Stimulated activated CD4-positive, alpha-beta T cell treated with anti-CD3 and anti-CD28 coated beads, Interleukin-1b, Interleukin-23, amount 100 ng/mL, for 1 hour (primary cell): ENCODE measurements at places on chromosomes 3 and 15.

- DNase-seq, result no peak
These were observed 16.1 kb upstream of the GCNT3 start for GRCh38 chr15:59595434-59595915.

- DNase-seq, result no peak
These were observed 6.0 kb downstream of the SPATA12 start for GRCh38 chr3:57066471-57066870.

- no peak for DNase-seq
These were observed 507.8 kb downstream of the LPP start for GRCh38 chr3:188661806-188662205.

- DNase-seq, result no peak
These were observed 445.5 kb upstream of the TBL1XR1 start for GRCh38 chr3:177642804-177643125.

DNA sequence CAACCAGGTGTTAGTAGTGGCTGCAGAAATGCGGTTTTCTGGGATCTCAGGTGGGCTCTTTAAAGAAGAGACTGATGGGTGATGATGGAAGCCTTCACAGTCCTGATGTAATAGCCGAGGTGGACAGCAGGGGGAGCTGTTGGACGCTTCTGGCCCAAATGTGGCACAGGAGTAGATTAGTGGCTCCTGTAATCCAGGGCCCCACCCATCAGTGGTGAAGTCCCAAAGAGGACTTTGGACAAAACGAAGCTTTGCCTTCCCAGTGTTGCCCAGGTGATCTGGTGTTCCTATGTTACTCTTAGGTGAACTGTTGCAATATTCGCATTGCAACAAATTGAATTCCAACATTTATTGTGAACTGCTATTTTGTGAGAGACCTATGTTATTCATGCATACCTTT lies 31.8 kb upstream of the MYZAP start:
- DNase-seq, result peak; percentile 34

GRCh38 chr3:68088216-68088615 lies 433.8 kb upstream of the SUCLG2 start:
- peak; percentile 11 for DNase-seq

- no peak for DNase-seq
These were observed 56.0 kb downstream of the FRMD4B start for GRCh38 chr3:69329892-69330291.

DNA sequence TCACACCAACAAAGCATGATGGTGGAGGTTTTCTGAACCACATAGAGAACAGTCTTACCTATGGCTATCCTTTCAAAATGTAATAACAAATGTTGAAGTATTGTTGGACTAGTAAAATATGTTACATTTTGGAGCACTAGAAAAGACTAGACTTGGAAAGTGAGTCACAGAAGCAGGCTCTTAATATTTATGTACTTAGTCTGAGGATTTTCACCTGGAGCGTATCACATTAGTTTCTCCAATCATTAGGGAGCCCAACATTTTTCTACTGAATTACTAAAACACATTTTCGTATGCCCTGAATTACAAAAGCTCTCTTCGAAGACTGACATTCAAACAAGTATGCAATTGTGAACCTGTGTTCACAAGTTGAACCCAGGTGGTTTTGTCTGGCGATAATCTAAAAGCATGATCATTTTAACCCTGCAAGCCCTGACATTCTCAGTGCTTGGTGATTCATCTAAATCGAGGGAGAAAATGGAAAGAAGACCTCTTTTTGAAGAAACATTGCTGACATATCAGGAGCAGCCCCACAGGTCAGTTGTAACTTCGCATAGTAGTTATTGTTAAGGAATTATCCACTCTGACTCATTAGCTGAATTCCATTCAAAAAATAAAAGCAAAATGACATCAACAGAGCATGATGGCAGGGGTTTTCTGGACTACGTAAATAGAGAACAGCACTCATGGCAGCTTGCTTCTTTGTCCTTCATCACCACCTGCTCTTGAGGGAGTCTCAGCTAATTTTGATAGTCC lies 679.8 kb upstream of the NECTIN3 start:
- DNase-seq, result no peak

GRCh38 chr3:55654123-55654760 lies 167.1 kb upstream of the WNT5A start:
- DNase-seq, result no peak

DNA sequence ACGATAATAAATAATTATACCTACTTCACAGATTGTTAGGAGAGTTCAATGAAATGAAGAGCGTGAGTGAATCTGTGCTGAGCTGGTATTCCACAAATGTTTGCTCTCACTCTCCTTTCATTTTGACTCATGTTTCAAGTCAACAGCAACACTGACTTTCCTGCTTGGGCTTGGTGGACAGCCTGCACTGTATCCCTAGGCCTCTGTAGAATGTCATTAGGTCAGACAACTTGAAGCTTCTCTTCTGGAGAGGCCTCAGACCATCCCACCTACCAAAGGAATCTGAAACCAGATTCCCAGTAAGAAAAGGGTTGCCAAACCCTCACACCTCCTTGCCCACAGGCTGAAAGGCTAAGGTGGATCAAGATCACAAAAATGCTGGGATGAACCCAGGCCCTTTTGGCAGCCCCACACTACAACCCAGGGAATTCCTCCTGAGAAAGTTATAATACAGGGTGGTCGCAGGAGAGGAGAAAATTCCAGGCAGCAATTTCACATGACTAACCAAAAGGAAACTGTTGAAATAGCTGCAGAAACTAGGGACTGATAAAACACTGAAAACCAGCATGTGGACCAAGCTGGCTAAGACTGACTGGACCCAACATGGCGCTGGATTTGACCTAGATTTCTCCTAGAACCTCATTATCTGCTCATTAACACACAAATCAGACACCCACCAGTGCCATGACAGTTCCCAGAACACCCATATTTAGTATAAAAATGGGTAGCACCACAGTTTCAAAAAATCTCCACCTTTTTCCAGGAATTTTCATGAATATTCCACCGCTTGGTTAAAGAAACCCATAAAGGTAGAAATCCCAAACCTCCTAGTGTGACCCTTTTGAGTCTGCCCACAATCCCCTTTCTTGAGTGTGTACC lies 57.0 kb upstream of the ZNF148 start:
- DNase-seq, result no peak

DNA sequence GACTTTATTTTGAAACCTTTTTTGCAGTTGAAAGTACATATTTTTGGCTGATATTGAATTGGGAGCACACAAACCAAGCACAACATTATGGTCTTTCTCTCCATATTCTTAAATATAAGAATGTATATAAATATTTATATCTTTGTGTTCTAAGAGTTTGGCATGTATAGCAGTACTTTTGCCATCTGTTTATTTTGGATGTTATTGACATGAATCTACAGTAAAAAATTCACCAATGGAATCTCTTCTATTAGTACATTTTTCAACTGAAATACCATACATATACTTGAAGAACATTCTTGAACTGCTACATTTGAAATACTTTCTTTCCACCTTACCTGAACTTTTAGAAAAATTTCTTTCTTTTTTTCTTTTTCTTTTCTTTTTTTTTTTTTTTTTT lies 109.2 kb upstream of the STRIT1 start:
- DNase-seq, result no peak

GRCh38 chr3:58751882-58752567 lies 85.5 kb upstream of the FAM3D start:
- no peak for DNase-seq

- DNase-seq, result no peak
These were observed 48.3 kb downstream of the SST start for GRCh38 chr3:187621881-187622280.

GRCh38 chr3:42090973-42091731 lies at the start of gene TRAK1:
TRAK1 (plus strand) TSS chr3:42091357; CDS start chr3:42091470, 113 bp downstream.
- DNase-seq, result no peak

GRCh38 chr15:57423599-57424140 lies 47.4 kb downstream of the CGNL1 start:
- DNase-seq, result no peak

GRCh38 chr3:126194713-126195305 lies 14.4 kb upstream of the ALDH1L1 start:
- no peak for DNase-seq

- no peak for DNase-seq
These were observed 34.0 kb downstream of the RHCG start for GRCh38 chr15:89462198-89462912.

GRCh38 chr15:77430213-77430612 lies 9.5 kb downstream of the HMG20A start:
- DNase-seq, result no peak

GRCh38 chr3:45537616-45537969 lies 57.0 kb upstream of the LIMD1 start:
- no peak for DNase-seq

- no peak for DNase-seq
These were observed 253.2 kb downstream of the NR2F2 start for GRCh38 chr15:96583671-96584070.

DNA sequence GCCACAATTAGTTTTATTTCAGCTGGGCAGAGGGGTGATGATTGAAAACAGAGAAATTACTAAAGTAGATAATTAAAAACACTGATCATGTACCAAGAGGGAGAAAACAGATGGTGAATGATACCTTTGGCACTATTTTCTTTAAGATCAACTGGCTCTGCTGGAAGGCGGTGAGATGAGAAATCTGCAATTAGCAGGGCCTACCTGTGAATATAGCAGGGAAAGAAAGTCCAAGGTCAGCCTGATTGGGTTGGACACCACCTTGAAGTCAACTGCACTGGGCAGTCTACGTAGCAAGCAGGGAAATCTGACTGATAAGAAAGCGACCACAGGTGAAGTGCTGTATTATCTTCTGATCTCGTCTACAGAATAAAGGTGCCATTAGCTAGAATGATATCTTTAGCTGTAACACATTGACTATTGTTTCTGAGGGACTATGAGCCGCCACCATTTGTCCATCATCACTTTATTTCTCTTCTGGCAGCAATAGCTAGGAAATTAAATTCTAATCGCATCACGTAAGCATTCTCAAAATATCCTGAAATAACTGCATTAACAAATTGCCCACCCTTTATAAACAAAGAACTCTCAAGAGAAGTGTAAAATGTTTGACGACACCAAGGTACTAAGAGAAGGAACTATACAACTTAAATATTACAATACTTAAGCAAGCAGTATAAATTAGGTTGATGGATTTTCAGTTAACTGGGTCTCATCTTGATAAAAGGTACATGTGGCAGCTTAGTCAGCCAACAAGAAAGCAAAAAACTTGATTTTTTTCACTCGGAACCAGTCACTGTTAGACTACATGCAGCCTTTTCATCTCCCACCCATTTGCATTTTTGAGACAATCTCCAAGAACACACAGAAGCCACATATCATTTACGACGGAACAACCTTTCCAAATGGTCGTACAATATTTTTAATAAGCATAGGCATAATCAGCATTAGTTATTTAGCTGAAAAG lies 1.3 kb downstream of the NEDD4 start:
- DNase-seq, result no peak

DNA sequence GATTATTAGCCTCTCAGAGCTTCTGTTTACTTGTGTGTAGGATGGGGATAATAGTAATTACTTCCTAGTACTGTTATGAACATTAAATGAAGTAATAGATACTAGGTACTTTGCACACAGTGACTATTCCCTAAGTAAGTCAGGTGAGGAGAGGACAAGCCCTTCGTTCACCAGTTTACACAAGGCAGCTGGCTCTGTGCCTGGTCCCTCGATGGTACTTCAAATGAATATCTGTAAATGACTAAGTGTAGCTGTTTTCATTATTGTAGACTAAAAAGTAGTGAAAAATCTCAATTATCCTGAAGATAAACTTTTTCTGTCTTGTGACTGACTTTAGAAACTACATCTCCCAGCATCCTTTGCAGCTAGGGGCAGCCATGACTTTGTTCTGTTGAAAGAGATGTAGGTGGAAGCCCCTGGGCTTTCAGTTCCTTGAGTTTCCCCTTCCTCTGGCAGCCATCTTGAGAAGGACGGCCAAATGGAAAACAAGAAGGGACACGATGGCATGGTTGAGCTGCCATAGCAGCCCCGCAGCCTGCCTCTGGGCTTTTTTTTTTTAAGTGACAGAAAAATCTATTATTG lies 11.7 kb upstream of the WNT7A start:
- no peak for DNase-seq

DNA sequence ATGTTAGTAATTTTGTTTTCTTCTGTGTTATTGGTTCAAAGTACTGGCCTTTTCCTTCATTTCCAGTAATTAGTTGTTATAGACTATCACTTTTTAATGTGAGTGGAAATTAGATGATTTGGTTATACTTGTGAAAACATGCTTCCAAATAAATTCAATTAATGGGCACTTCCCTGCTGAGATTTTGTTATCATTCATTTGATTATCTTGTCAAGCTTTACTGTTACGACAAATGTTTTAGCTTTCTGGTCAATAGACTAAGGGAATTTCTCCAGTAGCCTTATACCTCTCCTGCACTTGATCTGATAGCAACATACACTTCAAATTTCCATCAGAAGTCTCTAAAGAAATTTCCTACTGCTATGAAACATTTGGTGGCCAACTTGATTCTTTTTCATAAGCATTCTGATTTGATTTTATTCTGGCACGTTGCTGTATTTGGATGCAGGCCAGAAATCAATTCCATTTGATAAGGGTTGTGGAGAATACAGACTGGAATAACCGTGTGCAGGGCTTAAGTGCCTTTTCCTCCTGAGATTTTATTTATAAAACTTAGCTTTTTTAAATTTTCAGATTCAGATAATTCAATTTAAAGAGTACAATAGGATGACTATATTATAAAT lies 573.8 kb upstream of the NAALADL2 start:
- no peak for DNase-seq

- no peak for DNase-seq
These were observed 498.0 kb downstream of the MECOM start for GRCh38 chr3:169165196-169166158.

DNA sequence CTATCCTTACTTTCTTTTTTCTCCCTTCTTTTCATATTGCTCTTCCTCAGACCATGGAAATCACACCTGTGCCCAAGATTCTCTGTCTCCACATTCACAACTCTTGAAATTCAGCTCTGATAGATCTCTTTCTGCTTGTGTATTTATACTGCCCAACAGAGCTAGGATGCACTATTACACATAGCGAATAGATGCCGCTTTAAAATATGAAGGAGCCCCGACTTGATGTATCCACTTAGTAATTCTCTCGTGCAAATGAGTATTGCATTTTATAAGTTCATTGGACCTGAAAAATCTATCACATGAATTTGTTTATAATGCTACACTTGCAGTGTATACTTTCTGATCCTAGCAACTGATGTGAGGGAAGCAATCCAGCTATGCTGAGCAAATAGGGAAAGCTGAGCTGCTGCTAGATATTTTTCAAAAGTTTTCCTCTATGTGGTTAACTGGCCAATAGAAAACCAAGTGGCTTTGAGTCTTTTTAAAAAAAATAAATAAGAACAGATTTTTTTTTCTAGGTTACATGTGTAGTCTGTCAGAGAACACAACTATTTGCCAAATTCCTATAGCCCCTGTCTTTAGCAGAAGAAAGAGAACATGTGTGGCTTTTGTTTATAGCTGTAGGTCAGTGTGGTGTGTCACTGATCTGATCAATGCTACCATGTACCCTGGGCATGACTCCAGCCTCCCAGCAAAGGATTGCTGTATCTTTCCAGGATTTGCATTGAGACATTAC lies 64.3 kb upstream of the LEKR1 start:
- DNase-seq, result no peak

DNA sequence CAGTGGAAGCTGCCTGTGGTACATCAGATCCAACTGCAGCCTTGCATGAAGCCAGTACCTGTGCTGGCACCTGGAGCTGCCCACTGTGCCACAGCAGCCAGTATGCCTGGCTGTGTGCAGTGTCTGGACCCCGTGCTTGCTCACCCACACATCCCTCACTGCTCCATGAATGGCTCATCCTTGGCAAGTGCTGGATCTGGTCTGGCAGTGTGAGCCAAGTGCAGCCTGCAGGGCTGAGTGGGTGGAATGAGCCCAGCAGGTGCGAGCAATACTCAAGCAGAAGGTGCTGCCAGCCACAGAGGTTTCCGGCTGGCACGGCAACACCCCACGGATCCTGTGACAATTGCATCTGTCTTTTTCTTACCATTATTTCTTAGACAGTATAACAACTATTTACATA lies 488.2 kb upstream of the ROBO2 start:
- no peak for DNase-seq
